ENCODE measurements at places on chromosomes 16 and 17. TPM values are rescaled to one million over a fixed set of nuclear protein-coding genes. Genes with fewer than 3 reads are reported as not detected.

- DNase-seq = no peak
Observed at GRCh38 chr16:56422896-56423441, 2.4 kb downstream of the AMFR start.

GRCh38 chr17:57861790-57862693 is 12.2 kb upstream of the MRPS23 start:
- DNase-seq = no peak

DNA sequence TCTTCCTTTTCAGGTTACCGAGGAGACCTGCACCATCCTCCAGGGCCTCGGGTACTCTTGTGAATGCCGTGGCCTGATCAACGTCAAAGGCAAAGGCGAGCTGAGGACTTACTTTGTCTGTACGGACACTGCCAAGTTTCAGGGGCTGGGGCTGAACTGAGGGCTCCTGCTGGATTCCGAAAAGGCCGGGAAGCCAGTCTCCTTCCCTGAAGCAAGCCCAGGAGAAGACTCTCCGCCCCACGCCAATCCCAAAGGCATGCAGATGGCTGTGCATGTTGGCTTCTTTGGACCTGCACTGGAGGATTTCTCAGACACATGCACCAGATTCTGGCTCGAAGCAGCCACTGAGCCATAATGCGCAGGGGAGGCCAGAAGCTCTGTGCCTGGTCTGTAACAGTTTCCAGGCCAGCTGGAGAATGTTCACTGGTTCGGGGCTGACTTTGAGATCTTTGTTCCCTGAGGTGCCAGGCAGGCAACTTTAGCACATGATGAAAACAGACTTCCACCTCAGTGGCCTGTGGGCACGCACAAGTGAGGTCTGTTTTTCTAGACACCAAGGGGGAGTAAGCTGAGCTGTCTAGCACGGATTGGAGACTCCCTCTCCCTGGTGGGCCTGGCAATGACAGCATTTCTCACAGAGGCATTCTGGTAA is 49.1 kb downstream of the ADCY7 start:
- no peak for DNase-seq

DNA sequence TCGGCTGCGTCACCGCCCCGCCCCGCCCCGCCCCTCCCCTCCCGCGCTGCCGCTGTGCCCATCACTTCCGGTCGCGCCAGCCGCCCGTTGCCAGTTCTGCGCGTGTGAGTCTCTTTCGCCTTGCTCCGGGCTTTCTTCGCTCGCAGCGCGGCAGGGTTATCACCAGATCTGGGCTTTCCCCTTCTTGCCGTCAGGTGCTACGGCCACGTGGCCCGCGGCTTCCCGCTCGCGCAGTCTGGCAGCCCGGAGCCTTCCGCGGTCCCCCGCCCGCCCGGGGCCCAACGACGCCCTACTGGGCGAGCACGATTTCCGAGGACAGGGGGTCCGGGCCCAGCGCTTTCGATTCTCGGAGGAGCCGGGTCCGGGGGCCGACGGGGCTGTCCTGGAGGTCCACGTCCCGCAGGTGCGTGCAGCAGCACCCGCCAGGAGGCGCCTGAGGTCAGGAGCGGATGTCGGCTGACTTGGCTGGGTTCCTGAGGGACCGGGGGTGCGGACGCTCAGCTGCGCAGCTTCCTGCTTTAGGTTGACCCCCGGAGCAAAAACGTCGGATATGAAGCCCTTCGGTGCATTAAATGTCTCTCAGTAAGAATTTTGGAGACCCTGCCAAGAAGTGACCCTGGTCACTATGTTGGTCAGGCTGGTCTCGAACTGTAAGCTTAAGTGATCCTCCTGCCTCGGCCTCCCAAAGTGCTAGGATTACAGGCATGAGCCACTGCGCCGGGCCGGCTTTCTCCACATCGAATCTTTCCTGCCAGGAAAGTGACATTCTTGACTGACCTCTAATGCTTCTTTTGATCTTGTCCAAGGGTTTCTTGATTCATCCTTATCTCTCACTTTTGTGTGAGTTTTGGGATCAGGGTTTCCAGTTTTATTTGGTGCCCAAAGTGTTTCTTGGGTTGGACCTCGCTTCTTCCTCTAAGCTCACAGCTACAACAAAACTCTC is at the start of gene METTL23:
Gene METTL23 (plus strand): TSS at position 64 of the 943 bp plus-strand sequence. CDS start 2,872 bp downstream, outside the sequence.
- DNase-seq = peak; percentile 89

- no peak for DNase-seq
Observed at GRCh38 chr17:33464669-33465280, 171.7 kb upstream of the ASIC2 start.

- peak; percentile 39 for DNase-seq
Observed at GRCh38 chr16:89121691-89122321, 28.2 kb downstream of the ACSF3 start.

DNA sequence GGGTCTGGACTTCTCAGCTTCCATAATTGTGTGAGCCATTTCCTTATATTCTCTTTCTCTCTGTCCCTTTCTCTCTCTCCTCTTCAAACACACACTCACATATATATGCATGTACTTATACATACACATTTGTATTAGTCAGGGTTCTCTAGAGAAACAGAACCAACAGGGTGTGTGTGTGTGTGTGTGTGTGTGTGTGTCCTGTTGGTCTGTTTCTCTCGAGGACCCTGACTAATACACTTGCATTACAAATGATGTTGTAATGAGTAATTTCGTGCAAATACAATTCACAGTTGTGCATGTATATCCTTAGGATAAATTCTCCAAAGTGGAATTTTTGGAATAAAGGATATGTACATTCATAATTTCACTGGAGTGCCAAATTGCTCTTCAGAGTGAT is 115.3 kb downstream of the NPIPB5 start:
- no peak for DNase-seq

The RNF167 gene
- 144 TPM for total RNA-seq

DNA sequence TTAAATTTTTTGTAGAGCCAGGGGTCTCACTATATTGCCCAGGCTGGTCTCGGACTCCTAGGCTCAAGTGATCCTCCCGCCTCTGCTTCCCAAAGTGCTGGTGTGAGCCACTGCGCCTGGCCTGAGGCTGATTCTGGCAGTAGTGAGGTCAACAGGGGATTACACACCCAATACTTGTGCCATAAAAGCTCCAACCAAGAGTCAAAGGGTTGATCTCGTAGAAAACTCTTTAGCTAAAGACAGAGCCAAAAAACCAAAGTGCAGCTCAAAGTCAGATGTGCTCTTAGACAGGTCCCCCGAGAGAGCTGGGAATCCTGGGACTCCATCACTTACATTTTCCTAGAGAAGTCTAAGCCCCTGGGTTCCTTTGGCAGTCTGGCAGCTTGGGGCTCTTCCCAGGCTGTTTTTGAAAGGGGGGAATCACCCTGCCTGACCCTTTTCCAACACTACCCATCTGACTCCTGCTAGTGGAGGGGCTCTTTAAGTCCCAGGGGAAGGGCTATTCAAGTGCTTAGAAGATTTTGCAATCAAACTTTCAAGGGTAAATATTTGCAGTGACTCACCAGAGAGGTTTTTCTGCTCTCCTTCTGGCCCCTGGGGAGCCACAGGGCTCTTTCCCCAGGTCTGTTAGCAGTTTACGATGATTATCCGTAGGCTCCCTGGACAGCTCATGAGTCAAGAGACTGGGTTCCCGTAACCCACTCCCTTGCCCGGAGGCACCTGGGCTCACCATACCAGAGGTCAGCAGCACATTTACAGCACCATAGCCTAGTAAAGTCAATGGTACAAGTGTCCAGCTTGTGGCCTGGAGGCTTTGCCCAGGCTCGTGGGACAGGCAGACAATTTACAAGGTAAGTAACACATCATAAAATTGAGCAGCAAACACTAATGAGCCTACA is 408.7 kb downstream of the SLC39A11 start:
- no peak for DNase-seq

The TMC6 gene
- total RNA-seq = 351 TPM

GRCh38 chr16:69812688-69813014 is 50.5 kb downstream of the WWP2 start:
- no peak for DNase-seq

- DNase-seq = peak; percentile 63
Observed at GRCh38 chr16:68539711-68540239, 684 bp downstream of the ZFP90 start.

GRCh38 chr17:82154881-82155331 is 56.9 kb upstream of the FASN start:
- no peak for DNase-seq

The AOC2 gene
- total RNA-seq = 3.5 TPM

GRCh38 chr17:82062076-82062983 is 3.3 kb downstream of the DUS1L start:
- no peak for DNase-seq

GRCh38 chr17:47840001-47840741 is 902 bp downstream of the SCRN2 start:
- no peak for DNase-seq

DNA sequence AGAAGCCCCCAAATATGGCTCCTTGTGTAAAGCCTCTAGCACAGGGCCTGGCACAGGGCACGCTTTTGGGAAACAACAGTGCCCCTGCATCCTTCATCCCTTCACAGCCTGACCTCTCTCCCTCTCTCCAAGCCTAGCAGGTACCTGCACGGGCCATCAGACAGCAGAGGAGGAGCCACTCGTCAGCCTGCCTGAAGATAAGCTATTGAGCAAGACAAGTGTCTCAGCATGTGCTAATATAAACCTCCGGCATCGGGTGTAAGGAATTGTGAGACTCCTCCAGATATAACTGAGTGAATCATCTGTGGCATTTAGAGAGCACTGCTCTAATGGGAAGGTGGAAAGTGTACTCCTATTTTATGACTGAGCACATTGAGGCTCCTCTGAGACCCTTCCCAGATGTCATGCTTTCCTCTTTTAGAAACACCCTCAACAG is 38.3 kb downstream of the TBX4 start:
- no peak for DNase-seq

DNA sequence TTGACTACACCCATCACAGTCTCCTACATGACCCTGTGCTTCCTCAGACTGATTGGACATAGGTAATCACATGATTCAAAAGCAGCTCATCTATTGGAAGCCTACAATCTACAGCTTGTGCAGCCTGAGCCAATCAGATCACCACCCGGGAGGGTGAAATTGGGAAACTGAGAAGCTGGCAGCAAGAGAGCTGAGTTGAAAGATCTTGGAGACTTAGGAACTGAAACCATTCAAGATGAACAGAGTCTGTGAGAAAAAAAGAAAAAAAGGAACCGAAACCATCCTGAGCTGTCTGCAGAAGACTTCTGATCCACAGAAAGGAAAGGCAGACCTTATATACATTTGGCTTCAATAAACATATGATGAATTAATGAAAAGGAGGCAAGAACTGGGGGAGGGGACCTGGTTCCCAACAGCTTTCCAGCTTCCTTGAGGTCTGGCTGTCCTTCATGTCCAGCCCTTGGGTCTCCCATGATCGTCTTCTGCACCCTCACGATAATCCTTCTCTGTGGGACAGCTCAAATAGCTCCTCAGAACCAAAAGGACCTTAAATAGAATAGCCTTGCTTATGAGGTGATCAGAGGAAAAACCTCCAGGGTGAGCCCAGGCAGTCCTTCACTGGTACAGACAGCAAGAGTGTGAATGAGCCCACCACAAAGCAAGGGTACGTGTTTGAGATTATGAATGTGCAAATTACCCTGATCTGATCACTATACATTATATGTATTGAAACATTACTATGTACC is 32.6 kb downstream of the PLXDC1 start:
- no peak for DNase-seq

DNA sequence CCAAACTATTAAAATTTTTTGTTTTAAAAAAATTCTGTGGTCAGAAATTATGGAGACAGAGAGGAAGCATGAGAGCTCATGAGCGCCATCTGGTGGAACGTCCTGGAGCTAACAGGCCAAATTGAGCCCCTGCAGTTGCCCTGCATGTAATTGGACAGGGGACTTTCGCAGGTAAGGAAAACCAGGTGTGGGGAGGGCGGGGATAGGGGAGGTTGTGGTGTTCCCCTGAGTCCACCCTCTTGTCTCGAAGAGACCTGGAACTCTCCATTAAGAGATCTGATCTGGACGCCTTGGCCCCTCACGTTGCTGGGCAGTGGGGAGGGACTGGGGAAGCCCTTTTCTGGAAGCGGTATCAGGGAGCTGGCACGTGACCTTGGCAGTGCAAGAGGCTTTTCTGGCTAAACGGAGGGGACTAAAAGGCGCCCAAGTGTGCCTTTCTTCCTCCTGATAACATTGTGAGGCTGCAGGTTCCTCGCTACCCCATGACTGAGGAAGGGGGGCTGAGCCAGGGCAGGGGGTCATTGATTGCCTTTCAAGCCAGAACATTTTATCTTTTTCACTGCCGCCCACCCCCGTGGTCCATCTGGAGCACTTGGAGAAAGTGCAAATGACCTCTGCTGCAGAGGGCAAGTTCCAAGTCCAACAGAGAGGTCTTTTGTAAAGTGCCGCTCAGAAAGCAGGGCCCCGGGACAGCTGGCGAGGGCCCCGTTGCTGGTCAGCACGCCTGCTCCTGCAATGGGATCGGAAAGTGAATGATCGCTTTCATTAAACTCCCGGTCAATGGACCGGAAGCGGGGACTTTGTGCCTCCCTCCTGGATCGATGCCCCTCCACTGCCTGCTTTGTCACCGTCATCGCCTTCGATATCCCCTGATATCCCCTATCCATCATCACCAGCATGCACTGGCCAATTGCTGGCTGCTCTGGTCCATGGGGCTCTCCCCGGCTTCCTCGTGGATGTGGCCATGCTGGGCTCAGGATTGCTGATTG is 18.4 kb downstream of the PDILT start:
- no peak for DNase-seq

GRCh38 chr17:76138234-76138895 is 2.7 kb downstream of the FOXJ1 start:
- DNase-seq = peak; percentile 26

Data from natural killer cell treated with Interleukin-12 subunit alpha and Interleukin-12 subunit beta and Interleukin-15 and Interleukin-18, amount 100 ng/mL, for 72 hours (primary cell).